ENCODE measurements at places on chromosomes 7 and 10.
A peak's percentile ranks its signal among the peaks of the same experiment; 100 is the strongest.

GRCh38 chr10:5830629-5831445 lies 17.6 kb upstream of the GDI2 start:
- no peak for DNase-seq

DNA sequence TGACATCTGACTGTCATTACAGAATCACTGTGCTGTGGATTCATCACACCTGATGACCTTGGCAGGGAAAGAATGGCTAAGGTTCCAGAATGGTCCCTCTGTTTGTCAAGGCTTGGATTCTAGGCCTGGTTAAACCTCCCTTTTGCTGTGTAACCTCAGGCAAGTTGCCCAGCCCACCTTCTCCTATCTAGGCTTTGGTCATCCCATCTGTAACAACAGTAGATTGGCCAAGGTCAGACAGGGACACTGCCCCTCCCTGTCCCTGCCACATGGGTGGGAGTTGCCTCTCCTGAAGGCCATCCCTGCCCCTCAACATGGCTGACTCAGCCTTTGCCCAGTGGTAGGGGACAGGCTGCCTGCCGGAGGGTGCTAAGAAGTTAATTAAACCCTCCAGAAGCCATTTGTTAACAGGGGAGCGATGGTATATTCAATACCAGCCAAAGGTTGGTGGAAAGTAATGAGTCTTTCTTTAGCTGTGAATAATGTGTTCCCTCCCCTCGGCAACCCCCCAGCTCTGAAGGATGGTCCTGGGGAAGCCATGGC lies 149.8 kb upstream of the PCBD1 start:
- DNase-seq = peak; percentile 13

GRCh38 chr10:123527151-123527550 lies 139.0 kb upstream of the GPR26 start:
- DNase-seq = no peak

- no peak for DNase-seq
Observed at GRCh38 chr10:5282137-5282536, 82.6 kb upstream of the UCN3 start.

GRCh38 chr10:96840841-96841518 lies 8.9 kb downstream of the LCOR start:
- DNase-seq = no peak

GRCh38 chr10:99395750-99396445 lies 34.5 kb downstream of the GOT1 start:
- DNase-seq = no peak

- no peak for DNase-seq
Observed at GRCh38 chr7:90580051-90580450, 16.1 kb upstream of the CDK14 start.

DNA sequence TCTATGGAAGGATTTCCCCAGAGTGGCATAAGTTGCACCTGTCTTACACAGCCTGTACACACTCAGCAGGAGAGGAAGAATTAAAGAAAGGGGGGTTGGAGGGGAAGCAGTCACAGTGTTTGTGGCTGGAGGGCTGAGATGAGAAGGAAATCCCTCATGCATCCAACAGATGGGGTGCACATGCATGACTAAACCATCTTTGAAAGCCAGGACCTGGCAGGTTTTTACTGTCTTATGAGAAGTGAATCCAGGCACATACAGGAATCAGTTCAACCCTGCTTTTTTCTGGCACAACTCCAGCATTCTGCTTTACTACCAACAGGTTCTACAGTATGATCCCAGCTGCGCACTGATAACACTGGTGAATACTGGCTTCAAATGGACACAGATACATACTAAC lies 107.7 kb downstream of the CACNA2D1 start:
- DNase-seq = no peak

- no peak for DNase-seq
Observed at GRCh38 chr10:121900443-121901174, 27.2 kb downstream of the ATE1 start.
